ENCODE measurements at places on chromosomes 2 and 18.
A peak's percentile ranks its signal among the peaks of the same experiment; 100 is the strongest.

GRCh38 chr2:124121760-124122275 is 96.7 kb downstream of the CNTNAP5 start:
- no peak for DNase-seq

DNA sequence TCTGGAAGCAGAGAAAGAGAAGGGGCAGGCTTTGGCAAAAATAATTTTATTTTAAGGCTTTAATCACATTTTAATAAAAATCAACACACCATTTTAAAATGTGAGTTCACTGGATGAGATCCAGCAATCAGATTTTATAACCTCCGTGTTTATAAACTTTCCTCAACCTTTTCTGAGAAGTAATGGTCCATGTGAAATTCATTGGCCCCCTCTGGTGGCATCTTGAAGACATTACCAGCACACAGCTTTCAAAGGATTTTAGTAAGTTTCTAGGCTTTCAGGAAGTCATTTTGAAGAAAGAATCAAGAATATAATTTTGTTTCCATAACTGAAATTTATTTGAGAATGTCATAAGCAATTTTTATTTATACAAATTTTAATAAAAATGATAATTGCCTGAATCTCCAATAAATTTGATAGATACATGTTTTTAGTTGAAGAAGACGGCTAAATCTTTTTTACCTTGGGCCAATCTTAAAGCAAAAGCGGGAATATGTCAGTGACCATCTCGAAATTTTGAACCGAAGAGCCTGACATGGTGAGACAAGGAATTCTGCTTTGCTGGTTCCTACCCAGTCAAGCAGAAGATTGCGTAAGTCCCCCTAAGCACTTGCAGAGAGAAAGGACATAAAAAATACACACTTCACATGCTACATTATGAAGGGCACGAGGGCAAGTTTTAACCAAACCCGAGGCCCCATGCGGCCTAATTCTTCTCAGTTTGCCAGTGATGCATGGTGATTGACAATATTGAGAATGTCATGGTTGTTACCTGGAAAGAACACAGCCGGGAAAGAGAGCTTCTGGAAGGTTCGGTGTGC is 128.4 kb upstream of the CBLN2 start:
- DNase-seq: peak; percentile 37

- DNase-seq: no peak
Observed at GRCh38 chr2:176152350-176153181, 1.2 kb downstream of the HOXD4 start.

GRCh38 chr18:49520661-49521145 is 33.7 kb upstream of the C18orf32 start:
- no peak for DNase-seq

DNA sequence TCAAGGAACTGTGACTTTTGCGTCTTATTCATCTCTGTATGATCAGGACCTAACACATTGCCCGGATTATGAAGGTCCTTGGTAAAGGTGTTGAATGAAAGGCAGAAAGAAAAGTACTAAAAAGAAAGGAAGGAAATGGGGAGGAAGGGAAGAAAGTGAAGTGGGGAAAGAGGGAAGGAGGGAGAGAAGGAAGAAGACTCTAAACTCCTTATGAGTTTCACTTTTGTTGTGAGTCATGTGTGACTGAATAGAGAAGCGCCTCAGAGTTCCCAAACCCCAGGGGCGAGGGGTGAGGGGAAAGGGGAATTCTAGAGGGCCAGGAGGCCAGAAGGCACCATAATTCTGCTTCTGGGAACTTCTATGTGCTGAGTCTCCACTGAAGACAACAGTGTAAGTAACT is 30.9 kb upstream of the OSBPL6 start:
- DNase-seq: no peak

- no peak for DNase-seq
Observed at GRCh38 chr2:238974501-238975166, 126.7 kb downstream of the TWIST2 start.

DNA sequence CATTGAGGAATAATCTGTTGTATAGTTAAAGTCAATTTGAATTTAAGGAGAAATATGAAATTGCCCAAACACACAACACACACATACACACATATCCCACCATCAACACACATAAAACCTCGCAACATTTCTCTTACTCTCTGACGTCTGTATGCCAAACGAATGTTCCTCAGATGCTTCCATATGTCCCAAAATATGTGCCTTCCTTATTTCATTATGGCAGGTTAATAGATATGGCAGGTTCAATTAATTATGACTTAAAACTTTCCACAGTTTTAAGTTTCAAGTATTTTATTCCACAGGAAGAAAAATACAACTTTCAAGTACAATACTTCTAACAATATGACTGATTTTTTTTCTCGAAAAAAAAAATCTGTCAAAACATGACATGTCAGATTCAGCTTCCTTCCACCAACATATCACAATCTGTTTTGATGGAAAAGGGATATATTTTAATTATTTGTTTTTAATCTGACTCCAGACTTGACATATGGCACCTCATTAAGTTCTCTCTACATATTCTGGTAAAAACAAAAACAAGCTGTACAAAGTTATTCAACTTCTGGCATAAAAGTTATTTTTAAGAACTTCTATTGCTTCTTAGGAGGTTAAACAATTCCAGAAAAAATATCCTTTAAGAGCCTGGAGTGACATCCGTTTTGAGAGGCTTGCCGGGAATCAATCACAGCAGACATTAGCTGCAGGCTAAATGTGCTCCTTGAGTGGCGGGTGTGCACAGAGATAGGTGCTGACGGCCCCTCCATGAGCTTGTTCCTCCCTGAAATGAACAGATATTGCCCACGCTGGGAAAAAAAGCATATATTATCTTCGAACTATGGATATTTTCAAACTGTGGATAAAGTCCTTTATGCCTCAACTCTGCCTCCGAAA is 812.7 kb downstream of the DCDC2C start:
- DNase-seq: no peak

GRCh38 chr2:53312721-53313120 is 454.9 kb upstream of the CHAC2 start:
- no peak for DNase-seq

DNA sequence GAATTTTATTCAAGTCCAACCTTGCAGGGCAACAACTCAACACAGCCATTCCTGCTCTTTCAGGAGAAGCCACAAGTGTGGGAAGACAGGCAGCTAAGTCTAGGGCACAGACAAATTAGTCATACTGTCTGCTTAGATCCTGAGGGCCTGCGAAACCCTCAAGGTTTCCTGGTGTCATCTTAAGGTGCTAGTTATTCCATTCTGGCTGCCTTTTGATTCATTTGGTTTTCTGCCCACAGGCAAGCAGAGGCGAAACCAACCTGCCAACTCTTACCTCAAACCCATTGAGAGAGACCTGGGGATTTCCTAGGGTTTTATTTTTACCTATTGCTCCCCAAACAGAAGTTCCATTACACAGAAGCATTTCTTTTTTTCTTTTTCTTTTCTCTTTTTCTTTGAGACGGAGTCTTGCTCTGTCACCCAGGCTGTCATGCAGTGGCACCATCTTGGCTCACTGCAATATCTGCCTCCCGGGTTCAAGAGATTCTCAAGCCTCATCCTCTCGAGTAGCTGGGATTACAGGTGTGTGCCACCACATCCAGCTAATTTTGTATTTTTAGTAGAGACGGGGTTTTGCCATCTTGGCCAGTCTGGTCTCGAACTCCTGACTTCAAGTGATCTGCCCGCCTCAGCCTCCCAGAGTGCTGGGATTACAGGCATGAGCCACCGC is 23.7 kb upstream of the SCYGR1 start:
- DNase-seq: no peak

- no peak for DNase-seq
Observed at GRCh38 chr2:188853307-188853706, 120.9 kb upstream of the COL3A1 start.

DNA sequence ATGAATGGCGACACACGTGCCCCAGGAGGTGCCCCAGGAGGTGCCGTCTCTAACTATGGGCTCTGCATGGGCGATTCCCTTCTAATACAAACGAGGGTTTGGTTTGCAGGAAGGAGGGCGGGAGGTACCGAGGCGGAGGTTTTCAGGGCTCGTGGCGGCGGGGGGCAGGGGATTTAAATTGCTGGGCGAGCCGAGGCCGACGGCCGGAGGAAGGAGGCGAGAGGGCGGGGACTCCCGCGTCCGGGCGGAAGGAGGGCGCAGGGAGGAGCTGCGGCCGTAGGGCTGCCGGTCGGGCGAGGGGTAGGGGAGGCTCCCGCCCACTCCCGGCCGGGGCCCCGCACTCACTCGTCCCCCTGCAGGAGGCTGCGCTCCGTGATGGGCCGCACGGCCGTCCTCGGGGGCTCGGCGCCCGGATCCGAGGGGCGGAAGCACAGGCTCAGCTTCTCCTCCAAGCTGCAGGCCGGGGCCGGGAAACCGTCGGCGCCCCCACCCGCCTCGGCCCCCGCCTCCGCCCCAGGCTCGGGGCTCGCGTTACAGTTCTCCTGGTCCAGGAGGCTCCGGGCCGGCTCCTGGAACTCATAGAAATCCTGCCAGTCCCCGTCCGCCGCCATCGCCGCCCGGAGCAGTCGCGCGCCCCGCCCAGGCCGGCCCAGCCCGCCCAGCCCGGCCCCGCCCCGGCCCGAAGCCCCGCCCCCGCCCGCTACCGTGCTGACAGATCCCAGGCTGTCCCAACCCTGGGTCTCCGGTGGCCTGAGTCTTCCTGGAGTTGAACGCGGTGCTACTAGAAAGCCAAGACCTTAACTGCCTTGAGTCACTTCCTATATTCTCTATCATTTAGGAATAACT is at the start of gene FEZ2:
Gene FEZ2 (minus strand): TSS at position 637 of the 846 bp plus-strand sequence. CDS start 26 bp downstream, at position 611.
- peak; percentile 79 for DNase-seq

GRCh38 chr2:206859330-206859739 is 80.0 kb upstream of the CPO start:
- no peak for DNase-seq

DNA sequence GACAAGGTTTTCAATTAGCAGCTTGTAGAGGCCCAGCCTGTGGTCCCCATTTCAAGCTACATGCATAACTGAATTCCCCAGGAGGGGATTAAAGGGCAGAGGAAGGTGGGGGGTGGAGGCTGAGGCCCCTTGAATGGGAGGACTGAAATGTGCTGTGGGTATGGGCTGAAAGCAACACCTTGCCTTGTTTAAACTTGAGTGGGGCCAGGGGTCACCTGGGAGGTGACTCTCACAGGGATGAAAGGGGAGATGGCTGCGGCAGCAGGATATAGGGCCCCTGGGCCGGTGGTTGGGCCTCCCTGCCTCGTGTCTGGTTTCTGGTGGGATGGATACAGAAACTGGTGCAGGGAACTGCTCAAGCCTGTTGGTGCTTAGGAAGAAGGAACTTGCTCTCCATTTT is 225.9 kb upstream of the SPRED2 start:
- DNase-seq: no peak
